Renal cortex interstitium (tissue), 15 donors: ENCODE measurements at places on chromosomes 3 and 15. TPM values are rescaled to one million over a fixed set of nuclear protein-coding genes. Genes with fewer than 3 reads are reported as not detected.

GRCh38 chr3:52521881-52522650, 11.6 kb downstream of the NT5DC2 start:
- no peak for DNase-seq

The SEMA3F gene
- 57.6 TPM for polyA plus RNA-seq

The GOLGA8G gene
- polyA plus RNA-seq, result 0.08 TPM

DNA sequence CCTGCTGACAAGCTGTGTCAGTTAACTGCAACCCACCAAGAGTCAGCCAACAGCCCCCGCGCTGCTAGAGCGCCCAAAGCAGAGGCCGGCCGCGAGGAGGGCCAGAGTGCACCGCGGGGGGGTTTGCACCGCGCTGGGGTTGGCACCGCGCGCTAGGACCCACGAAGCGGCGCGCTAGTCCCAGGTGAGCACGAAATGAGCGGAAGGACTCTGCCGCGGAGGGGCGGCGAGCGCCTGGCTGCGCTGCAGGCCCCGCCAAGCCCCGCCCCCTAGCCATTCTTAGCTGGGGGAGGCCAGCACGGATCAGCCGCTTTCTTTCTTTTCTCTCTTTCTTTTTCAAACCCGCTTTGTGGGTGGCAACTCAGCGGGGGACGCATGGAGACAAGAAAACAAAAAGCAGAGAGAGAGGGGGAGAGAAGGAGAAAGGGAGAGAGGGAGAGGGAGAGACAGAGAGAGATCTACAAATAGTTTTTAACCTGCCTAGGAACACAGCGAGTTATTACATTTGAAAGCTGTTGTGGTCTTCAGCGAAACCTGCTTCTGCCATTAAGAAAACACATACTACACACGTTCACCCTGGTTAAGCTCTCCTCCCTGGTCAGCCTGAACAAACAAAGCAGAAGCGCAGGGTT, 6.9 kb upstream of the FOXB1 start:
- DNase-seq, result no peak

- DNase-seq, result no peak
Observed at GRCh38 chr15:45378149-45378912, at the start of gene GATM. Gene GATM, minus strand, starts transcription at chr15:45378544. Its CDS starts 91 bp downstream, at chr15:45378453.

The LHFPL4 gene
- polyA plus RNA-seq, result 0.07 TPM

DNA sequence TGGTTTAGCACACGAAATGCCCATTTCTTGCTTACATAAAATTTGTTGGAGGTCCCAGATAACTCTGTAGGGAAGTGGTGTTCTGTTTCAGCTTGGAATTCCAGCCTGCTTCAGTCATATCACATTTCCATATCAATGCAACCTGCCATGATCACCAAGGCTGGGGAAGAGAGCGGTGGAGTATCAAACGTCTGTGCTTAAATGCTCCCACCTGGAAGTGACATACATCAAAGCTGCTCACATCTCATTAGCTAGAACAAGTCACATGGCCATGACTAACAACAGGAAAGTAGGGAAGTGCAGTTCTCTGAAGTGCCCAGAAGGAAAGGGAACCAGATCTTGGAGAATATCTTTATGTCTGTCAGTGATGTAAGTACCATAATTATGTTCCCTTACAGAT, 130.2 kb upstream of the CFAP20DC start:
- DNase-seq, result no peak

DNA sequence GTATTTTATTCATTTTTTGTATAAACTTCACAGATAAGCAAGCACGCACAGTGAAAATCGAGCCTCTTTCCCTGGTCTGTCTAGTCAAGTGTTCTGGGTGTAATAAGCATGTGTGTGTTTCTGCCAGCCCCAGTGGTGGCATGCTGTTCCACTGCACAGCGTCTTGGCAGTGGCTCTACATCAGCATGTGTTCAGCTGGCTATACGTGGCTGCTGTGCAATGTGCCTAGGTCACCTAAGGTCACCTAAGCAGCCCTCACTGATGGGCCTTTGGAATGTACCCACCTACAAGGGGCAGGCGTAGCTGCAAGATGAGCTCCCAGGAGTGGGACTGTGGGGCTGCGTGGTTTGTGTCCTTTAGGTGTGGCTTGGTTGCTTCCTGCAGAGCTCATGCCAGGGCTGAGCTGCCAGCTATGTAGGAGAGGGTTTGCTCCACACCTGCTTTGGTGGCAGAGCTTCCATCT, 4.9 kb downstream of the LIMD1 start:
- no peak for DNase-seq

GRCh38 chr3:133376810-133377209, 23.0 kb upstream of the BFSP2 start:
- DNase-seq, result no peak

DNA sequence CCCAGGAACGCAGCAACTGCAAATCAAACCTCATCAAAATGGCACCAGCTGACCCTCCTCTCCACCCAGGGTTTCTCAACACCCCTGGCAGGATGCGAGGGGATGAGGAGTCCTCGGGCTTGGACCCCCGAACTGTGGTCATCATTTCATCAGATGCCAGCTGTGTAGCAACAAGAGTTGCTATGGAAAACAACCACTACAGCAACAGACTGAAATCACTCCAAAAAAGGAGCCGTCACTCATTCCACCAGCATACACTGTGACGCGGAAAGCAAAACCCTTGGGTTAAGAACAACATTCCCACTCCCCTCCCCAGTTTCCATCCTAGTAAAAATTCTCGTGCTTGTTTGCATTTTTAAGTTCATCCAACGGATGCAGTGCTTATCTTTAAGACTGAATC, 40.1 kb downstream of the VGLL4 start:
- DNase-seq, result no peak

DNA sequence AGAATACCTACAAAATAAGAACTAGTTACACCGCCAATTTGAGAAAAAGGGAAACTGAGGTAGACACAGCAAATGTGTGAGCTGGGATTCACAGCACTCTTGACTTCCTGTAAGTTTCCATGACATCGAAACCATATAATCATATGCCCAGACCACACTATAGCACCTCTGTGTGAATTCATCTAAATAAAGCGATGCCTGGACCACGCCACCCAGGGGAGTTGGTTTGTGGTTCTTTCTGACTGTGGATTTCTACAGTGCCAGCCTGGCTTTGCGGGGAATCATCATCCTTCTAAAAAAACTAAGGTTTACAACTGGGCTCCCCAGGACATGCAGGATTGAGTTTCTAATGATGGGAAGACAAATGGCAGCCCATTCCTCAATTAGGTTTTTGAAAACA, 23.5 kb upstream of the CA12 start:
- DNase-seq, result no peak

The RPN1 gene
- polyA plus RNA-seq, result 207 TPM

The NR1I2 gene
- 1.1 TPM for polyA plus RNA-seq

DNA sequence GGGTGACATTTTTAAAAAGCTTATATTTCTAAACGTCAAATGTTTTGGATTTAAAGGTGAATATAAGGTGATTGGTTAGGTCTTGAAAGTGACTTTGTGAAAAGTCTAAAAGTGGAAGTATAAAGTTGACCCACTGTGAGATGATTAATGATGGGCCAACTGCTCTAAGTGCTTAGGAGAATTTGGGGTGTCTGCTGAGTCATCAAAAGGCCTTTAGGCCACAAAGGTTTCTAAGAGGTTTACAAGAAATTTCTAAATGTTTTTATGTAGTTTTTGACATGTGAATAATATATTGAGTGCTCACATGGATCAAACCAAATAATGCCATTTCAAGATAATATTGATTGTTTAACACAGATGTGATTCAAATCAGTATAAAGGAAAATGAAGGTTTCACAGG, 39.2 kb upstream of the SLC2A2 start:
- no peak for DNase-seq

The CCR9 gene
- polyA plus RNA-seq, result 0.09 TPM

The ZNF80 gene
- not detected for polyA plus RNA-seq

DNA sequence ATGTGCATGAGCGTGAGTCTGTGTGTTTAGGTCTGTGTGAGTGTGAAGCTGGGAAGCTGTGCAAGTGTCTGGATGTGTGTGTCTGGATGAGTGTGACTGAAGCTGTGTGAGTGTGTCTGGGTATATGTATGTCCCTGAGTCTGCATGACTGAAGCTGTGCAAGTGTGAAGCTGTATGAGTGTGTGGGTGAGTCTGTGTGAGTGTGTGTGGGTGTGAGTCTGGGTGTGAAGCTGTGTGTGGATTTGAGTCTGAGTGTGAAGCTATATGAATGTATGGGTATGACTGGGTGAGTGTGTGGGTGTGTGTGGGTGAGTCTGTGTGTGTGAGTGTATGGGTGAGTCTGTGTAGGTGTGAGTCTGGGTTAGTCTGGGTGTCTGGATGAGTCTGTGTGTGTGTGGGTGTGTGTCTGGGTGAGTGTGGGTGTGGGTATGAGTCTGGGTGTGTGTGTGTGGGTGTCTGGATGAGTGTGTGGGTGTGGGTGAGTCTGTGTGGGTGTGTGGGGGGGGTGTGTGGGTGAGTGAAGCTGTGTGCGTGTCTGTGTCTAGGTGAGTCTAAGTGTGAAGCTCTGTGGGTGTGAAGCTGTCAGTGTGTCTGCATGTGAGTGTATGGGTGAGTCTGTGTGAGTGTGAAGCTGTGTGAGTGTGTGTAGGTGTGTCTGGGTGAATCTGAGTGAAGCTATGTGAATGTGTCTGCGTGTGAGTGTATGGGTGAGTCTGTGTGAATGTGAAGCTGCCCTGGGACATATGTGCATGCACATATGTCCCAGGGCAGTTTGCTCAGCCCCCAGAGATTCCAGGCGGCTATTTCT, 20.3 kb downstream of the MINAR1 start:
- no peak for DNase-seq

- no peak for DNase-seq
Observed at GRCh38 chr3:155704771-155705559, 39.9 kb downstream of the PLCH1 start.

DNA sequence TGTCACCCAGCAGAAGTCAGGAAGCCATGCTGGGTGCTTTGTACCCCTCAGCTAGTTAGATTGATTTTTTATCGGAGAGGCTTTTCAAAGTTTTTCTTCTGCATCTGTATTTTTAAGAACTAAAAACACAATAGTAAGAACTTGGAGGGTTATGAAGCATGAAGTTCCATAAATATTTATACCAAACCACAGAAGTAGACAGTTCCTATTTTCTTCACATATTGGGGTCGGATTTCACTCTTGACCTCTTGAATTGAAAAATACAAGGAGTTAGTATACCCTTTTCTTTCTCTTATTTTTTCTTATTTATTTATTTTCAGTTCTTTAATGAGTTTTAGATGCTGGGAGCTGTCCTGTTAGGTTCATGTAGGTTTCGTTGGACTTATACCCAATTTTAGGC, 35.1 kb downstream of the SLC25A26 start:
- DNase-seq, result no peak

DNA sequence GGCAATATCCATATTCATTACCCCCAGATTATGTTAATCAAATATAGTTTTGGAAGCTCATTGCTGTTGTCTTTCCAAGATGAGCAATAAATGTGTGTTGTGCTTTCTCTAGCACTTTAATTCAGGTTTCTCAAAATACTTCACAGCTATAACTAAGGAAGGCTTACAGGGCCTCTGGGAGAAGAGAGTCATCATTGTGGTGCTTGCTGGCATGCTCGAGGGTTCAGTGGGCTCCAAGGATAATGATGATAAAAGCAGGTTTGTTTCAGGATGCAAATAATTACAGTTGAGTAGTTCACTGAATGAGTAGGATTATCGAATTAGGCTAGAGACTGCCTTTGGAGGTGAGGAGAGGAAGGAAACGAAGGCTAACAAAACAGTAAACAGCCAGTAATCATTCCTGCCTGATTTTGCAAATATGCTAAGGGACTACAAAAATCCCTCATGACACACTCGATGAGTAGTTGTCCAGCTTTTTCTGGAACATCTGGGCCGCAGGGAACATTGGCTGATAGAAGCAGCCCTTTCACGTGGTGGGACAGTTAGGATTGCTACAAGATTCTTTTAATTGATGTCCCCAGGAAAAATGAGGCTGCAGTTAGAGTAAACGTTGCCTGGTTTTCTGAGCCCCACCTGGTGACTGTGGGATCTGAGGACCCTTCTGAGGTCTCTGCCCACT, 54.1 kb downstream of the SLC7A14 start:
- DNase-seq, result no peak

The GRAMD1C gene
- 30.6 TPM for polyA plus RNA-seq

The PLCH1 gene
- polyA plus RNA-seq, result 11.0 TPM

GRCh38 chr15:35738370-35738769, 192.4 kb upstream of the DPH6 start:
- DNase-seq, result no peak

DNA sequence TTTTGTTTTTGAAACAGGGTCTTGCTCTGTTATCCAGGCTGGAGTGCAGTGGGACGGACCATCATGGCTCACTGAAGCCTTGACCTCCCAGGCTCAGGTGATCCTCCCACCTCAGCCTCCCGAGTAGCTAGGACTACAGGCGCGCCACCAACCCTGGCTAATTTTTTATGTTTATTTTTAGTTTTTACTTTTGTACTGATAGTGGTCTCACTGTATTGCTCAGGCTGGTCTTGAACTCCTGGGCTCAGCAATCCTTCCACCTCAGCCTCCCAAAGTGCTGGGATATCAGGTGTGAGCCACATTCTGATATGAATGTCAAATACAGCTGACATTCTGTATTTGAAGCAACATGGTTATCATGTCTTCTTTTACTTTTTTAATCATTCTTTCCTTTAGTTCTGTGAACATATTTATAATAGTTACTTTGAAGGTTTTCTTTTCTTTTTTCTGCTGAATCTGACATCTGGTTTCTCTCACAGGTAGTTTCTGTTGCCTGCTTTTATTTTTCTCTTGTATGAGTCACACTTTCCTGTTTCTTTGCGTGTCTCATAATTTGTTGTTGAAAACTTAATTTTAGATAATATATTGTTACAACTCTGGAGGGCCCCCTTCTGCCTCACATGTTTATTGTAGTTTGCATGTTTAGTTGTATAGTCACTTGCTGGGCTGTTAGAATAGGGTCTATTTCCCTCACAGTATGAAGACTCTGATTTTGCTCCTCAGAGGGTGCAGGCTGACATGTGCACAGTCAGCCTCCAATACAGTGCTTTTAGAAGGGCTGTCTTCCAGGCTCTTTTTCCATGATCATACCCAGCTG, 8.4 kb upstream of the CNTN4 start:
- DNase-seq, result no peak

DNA sequence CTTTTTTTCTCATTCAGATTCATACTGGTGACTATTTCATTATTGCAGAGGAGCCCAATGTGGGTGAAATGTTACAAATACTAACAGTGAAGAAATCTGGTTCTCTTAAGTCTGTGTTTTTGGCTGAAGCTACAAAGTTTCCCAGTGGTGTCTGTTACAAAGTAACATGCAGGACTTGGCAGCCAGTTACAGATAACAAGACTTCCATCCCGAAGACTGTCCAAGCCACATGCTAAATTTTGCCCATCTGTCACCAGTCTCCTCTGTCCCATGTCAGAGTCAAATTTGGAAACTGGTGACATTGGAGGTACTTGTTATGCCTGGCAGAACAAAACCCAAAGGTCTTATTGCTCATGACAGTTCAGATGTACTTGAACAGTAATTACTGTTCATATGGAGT, 269.2 kb upstream of the GOLIM4 start:
- DNase-seq, result no peak

The FOXP1 gene
- polyA plus RNA-seq, result 36.8 TPM

The GOLGA8O gene
- 0.73 TPM for polyA plus RNA-seq

The VWA5B2 gene
- polyA plus RNA-seq, result 1.8 TPM

The PCOLCE2 gene
- 6.9 TPM for polyA plus RNA-seq

DNA sequence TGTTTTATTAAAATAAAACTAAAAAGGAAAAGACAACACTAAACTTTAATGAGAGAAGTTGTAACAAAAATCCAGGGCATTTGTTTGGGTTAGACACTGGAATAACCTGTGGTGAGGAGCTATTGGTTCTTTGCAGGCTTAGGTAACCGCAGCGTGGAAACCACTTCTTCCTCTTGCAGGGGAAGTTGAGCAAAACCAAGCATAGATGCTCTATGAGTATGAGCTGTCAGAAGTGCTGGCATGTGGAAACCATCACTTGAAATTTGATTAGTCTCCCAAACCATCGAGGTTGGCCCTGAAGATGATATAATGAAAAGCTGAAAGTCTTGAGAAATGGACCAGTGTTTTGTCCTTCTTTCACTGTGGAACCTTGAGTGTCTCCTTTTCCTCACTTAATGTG, 127.1 kb upstream of the RBMS3 start:
- no peak for DNase-seq
